ENCODE measurements at places on chromosomes 1 and 21.

- no peak for DNase-seq
These were observed 25.6 kb downstream of the SEC16B start for GRCh38 chr1:177944016-177944949.

- DNase-seq = no peak
These were observed 79.7 kb downstream of the TBX19 start for GRCh38 chr1:168360151-168361021.

DNA sequence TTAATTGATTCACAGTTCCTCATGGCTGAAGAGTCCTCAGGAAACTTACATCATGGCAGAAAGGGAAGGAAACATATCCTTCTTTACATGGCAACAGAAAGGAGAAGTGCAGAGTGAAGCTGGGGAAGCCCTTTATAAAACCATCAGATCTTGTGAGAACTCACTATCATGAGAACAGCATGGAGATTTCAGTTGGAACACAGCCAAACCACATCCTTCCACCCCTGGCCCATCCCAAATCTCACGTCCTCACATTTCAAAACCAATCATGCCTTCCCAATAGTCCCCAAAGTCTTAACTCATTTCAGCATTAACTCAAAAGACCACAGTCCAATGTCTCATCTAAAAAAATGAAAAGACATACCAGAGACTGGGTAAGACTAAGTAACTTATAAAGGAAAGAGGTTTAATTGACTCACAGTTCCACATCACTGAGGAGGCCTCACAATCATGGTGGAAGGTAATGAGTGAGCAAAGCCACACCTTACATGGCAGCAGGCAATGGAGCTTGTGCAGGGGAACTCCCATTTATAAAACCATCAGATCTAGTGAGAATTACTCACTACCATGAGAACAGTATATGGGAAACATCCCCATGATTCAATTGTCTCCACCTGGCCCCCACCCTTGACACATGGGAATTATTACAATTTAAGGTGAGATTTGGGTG lies 105.2 kb downstream of the MRPL39 start:
- DNase-seq = no peak

GRCh38 chr1:228108742-228109072 lies 392 bp downstream of the MRPL55 start:
- DNase-seq = no peak

DNA sequence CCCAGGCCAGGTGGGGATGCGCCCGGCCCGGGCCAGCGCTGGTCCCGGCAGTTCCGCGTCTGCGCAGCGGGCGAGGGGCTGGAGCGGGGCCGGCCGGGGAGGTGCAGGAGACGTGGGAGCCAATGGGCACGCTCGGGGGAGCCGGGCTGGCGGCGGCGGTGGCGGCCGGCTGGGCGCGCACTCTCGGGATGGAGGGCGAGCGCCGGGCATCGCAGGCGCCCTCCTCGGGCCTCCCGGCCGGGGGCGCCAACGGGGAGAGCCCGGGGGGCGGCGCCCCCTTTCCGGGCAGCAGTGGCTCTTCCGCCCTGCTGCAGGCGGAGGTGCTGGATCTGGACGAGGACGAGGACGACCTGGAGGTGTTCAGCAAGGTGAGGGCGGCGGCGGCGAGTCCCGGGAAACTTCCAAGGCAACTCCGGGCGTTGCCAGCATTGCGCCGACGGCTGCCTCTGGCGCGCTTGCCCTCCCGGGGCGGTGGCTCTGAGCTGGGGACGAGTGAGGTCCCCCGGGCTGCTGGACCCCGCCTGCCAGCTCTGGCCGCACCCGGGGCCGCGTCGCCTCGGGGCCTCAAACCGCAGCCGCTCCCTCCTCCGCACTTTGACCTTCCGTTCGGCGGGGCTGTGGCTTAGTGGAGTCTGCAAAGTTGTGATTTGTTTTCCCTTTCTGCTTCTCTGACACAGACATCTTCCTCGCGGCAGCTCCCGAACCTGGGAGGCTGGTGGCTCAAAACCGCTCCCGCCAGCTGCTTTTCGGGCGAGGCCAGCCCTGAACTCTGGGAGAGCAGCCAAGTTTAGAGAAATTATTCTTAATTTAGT lies at the start of gene SNX7:
SNX7 (plus strand) TSS at position 178 of the 812 bp plus-strand sequence; CDS start at position 189, 11 bp downstream.
- peak; percentile 23 for DNase-seq

DNA sequence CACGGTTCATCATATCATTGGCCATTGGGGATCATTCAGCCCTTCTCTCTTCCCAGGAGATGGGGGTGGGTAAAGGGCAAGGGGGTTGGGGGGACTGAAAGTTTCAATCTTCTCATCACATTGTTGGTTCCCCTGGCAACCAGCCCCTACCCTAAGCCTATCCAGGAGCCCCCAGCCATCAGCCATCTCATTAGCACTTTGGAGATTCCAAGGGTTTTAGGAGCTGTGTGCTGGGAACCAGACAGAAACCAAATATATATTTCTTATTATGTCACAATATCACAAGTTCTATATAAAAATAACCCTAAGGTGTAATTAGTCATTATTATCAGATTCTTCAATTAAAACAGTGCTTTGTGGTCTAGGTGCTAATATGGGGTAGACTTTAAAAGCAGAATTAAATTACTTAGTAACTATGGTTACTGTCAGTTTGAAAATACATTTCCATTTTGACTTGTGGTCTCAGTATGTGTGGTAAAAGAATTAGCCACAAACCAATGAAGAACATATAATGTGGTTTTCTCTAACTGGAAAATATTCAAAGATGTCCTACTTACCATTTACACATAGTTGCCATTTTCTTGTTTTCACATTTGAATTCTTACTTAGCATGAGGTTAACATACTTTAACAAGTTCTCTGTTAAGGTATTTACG lies 28.1 kb downstream of the IL23R start:
- DNase-seq = no peak

DNA sequence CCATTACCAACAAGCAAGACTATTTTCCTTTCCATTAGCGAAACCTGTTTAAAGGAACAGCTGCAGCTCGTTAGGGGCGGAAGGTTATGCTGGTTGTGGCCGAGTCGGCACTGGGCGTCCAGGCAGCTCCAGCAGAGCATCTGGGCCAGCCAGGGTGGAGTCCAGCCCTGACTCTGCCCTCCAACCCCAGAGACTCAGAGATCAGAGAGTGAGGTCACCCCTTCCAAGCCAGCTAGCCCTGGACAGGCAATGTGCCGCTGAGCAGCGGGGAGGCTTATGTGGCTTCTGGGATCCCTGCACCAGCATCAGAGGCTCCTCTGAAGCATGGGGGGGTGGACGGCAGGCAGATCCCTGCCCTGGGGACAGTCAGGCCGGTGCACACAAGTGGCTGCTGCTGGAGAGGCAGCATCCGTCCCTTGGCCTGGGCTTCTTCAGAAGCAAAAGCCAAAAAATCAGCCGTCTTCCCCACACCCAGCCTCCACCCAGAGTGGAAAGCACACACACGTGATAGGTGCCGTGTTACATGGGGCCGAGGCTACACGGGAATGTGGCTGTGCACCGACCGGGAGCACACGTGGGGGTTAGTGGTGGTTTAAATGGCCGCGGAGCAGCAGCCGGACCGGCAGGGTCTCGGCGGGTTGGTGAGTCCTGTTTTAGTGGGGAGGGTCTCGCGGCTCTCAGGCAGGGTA lies 30.1 kb downstream of the SLC66A1 start:
- no peak for DNase-seq

- no peak for DNase-seq
These were observed 5.2 kb upstream of the TNNI1 start for GRCh38 chr1:201426479-201427310.

DNA sequence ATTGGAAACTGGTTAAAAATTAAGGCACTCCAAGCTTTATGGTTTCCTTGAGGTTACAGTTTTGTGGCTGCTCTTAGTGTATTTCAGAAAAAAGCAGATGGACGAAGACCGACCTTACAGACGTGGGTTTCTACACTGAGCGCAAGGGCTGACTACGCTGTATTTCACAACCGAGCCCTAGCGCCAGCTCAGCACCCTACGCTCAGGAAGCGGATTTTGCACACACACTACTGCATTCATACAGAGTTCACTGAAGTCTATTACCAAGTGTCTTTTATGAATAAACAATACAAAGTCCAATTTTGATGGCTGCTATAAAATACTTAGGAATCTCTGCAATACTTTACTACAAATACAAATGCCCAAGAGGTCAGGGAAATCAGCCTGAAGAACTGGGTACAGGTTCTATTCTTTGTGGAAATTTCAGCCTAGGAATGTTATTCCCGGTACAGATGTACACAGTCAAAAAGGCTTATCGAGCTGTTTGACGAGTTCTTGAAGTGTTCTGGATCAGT lies 23.8 kb downstream of the PTTG1IP start:
- no peak for DNase-seq

GRCh38 chr1:230826166-230826875 lies 42.0 kb downstream of the C1orf198 start:
- DNase-seq = no peak

GRCh38 chr1:7300893-7301663 lies 470.0 kb upstream of the VAMP3 start:
- DNase-seq = no peak

DNA sequence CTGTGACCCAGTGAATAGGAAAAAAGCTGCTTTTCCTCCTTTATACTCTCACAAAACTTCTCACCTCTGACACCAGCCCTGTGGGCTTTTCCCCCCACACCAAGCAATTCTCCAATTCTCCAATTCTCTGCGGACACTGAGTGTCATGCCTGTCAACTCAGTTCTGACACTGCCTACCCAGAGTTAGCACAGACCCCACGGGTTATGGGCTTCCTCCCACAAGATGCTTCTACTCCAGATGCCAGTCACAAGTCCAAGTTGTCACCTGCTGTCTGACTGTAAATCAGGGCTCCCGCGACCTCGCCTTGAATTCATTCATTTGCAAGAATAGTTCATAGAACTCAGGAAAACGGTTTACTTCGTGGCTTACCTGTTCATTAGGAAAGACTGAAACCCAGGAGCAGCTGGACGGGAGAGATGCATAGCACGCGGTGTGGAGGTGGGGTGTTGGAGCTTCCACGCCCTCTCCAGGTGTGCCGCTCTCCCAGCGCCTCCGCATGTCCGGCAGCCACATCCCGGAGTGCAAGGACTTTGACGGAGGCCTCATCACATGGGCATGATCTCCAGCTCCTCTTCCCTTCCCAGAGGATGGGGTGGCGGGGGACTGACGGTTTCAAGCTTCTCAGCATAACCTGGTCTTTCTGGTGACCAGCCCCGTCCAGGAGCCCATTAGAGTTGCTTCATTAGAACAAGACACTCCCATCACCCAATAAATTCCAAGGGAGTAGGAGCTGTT lies 154.7 kb downstream of the PGBD5 start:
- no peak for DNase-seq

DNA sequence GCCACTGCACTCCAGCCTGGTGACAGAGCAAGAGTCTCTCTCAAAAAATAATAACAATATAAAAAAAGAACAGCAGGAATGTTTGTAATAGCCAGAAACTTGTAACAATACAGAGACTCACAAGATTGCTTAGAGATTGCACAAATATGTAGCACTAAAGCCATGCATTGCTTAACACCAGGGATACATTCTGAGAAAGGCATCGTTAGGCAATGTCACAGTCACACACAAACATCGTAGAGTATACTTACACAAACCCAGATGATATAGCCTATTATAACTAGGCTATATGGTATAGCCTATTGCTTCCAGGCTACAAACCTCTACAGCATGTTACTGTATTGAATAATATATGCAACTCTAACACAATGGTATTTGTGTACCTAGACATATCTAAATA lies 45.3 kb downstream of the GPATCH2 start:
- DNase-seq = no peak

- no peak for DNase-seq
These were observed 115.8 kb downstream of the C1orf94 start for GRCh38 chr1:34292472-34292871.

- DNase-seq = no peak
These were observed 5.7 kb downstream of the DDAH1 start for GRCh38 chr1:85459290-85459689.

DNA sequence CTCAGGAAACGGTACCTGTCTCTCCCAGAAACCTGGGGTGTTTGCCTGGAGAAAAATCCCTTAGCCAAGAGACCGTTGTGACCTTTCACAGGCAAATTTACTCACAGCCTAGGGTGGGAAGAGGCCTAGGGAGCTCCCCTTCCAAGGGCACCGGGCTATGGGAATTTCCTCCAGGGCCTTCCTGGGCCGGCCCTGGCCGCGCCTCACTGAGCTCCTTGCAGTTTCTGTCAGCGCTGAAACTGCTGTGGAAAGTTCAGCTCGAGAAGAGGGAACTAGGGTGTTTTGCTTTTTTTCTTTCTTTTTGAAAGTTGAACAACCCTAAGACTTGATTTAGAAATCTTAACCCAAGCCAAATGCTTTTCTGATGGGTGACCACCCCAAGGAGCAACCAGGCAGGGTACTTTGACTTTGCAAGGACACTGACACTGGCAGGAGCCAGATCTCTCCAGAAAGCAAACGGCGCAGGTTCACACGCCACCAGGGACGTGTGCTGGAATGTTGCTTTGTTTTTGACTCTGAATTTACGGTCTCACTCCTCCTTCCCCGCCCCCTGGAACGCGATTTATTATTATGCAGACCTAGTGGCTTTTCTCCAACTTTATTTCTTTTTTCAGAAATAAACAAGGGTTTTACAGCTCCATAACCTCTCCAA lies 229.6 kb upstream of the JUN start:
- DNase-seq = no peak

DNA sequence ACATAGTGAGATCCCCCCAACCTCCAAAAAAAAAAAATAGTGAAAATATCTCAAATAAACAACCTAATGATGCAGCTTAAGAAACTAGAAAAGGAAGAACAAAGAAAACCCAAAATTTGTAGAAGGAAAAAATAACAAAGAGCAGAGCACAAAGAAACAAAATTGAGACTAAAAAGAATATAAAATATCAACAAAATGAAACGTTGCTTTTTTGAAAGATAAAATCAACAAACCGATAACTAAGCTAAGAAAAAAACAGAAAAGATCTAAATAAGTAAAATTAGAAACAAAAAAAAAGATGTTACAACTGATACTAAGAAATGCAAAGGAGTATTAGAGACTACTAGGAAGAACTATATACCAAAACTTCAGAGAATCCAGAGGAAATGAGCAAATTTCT lies 139.3 kb upstream of the PALMD start:
- no peak for DNase-seq

DNA sequence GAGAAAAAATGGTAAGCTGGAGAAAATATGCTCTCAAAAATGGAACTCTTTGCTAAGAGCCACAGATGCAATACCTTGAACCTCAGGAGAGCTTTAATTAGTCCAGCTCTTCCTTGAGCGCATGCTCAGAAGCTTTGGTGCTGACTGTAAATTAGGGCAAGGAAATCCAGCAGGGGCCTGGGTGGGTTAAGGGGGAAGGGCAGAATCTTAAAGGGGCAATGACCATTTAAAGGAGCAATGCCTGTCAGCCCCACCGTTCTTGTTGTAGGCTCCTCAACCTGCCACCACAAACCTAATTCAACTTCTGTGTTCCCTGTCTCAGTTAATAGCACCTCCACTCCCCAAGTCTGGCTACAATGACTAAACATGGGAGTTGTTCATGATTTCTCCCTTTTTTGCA lies 6.8 kb upstream of the SLC22A15 start:
- DNase-seq = no peak

DNA sequence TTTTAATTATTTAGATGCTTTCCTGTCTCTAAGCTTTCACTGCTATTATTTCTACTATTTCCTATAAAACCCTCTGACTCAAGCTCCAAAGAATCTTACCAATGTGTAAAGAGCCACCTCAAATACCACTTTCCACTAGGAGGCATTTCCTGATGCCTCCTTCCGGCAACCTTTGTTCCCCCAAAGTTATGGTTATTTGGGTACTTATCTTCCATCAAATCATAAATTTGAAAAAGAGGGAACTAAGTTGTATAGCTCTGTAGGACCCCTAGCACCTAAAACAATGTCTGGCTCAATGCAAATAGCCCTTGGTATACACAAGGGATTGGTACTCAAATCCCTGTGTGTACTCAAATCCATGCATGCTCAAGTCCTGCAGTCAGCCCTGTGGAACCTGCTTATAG lies 79.6 kb downstream of the NME7 start:
- DNase-seq = no peak

GRCh38 chr1:203126151-203126865 lies 1.2 kb upstream of the ADORA1 start:
- DNase-seq = no peak

All from GM12891 (cell line).